ENCODE measurements at places on chromosomes 2 and 18. TPM values are rescaled to one million over a fixed set of nuclear protein-coding genes. Genes with fewer than 3 reads are reported as not detected.

GRCh38 chr2:144759746-144760145 is 239.8 kb upstream of the ZEB2 start:
- no peak for DNase-seq

- no peak for DNase-seq
Measured at GRCh38 chr2:205540036-205540435, 142.3 kb upstream of the NRP2 start.

- DNase-seq, result no peak
Measured at GRCh38 chr2:134079373-134079772, 174.5 kb upstream of the MGAT5 start.

DNA sequence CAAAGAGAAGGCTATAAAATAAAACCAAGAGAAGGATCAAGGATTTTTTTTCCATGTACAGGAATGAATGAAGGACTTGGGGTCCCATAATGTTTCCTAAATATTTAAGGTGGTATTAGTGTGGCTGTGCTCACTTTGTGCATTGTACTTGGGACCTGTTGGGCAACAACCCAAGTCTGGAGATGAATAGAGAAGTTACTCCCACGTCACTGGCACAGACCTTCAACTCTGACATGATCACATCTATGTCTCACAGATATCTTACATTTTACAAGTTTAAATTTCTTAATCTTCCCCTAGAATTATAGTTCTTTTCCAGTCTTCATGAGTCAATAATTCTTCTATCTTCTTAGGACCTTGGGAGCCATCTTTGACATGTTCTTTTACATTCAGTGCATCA is 133.4 kb downstream of the PLCL1 start:
- no peak for DNase-seq

The NT5C1B gene
- not detected for total RNA-seq

The LHCGR gene
- total RNA-seq, result 0.96 TPM
